NCI-H345 (cell line): ENCODE measurements at places on chromosomes 3 and 15.

GRCh38 chr3:46102059-46102779 lies 74.9 kb upstream of the XCR1 start:
- DNase-seq: no peak

- no peak for DNase-seq
Measured at GRCh38 chr3:175093748-175094147, 234.6 kb downstream of the NAALADL2 start.

GRCh38 chr15:33440900-33441299 lies 130.1 kb downstream of the RYR3 start:
- DNase-seq: no peak

DNA sequence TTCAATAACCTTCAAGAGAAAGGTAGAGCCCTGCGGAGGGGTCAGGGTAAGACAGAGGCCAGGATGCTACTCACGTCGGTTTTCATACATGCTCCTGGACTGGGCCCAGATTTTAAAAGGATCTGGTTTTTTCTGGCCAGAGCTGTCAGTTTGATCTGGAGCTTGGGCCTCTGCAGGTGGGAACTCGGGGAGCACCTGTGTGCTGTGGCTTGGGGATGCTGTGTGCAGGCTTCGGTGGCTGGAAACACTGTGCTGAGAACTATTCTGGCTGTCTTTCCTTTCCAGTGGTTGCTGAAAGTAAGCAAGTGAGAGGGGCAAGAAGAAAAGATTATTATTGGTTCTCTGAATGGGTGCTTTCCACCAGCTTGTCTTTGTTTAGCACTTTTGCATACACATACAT lies 647.6 kb downstream of the MAGI1 start:
- no peak for DNase-seq

GRCh38 chr3:43515208-43515917 lies 106.4 kb downstream of the ANO10 start:
- DNase-seq: no peak

- peak; percentile 38 for DNase-seq
Measured at GRCh38 chr15:31325595-31326155, 960 bp upstream of the KLF13 start.

GRCh38 chr3:123657111-123657510 lies 72.3 kb upstream of the HACD2 start:
- DNase-seq: no peak

DNA sequence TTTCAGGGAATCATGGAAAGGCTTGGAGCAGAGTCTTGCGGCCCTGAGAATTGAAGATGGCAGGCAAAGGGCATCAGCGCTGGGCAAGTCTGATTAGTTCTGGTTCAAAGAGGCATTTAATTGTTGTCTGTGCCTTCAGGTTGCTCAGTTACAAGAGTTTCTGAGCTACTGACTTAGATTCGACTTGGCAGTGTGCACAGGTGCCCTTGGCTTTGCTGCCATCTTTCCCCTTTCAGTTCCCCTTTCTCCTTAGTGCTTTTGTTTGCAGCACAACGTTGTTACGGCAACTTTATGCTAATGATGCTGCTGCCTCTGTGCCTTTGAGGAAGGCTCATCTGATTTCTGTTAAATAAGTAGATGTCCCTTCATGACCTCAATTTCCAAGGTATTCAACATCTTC lies 12.5 kb downstream of the P2RY14 start:
- no peak for DNase-seq

- DNase-seq: no peak
Measured at GRCh38 chr15:65344214-65344913, 33.4 kb downstream of the IGDCC3 start.

DNA sequence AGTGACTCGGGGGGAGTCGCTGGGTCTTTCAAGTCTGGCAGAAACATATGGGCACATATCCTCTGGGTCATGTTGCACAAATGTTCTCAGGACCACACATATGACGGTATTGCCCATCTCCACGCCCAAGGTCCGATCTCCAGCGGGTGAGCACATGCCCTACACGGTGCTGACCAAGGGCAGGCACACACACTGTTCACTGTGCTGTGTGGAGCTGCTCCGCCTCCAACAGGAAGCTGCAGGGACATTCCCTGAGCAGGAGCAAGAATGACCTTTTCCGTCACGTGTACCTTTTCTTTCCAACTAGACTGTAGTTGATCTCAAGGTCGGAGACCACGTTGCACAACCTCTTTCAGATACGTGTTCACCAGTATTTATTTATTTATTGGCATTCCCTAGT lies 41.7 kb upstream of the B3GNT5 start:
- no peak for DNase-seq

GRCh38 chr15:59366333-59367021 lies 6.2 kb downstream of the MYO1E start:
- DNase-seq: no peak

GRCh38 chr15:89917442-89918101 lies 4.8 kb upstream of the ARPIN start:
- no peak for DNase-seq

DNA sequence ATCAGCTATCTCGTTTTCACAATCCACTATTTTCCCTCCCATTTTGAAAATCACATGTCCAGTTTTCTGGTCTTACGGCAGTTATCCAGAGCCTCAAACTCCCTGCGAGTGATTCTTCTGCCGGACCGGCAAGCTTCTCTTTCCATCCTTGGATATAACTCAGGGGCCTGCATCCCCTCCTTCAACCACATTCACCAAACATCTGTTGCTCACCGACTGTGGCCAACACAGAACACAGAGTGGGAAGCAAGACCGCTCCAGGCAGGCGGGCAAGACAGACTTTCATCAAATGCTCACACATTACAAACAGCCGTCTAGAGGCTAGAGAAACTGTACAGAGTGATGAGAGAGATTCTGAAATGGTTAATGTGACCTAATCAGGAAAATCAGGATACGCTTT lies 7.6 kb upstream of the SLC12A8 start:
- no peak for DNase-seq

GRCh38 chr3:65745306-65745705 lies 293.4 kb downstream of the MAGI1 start:
- no peak for DNase-seq

GRCh38 chr15:43519196-43519595 lies 1.8 kb downstream of the MAP1A start:
- DNase-seq: no peak

DNA sequence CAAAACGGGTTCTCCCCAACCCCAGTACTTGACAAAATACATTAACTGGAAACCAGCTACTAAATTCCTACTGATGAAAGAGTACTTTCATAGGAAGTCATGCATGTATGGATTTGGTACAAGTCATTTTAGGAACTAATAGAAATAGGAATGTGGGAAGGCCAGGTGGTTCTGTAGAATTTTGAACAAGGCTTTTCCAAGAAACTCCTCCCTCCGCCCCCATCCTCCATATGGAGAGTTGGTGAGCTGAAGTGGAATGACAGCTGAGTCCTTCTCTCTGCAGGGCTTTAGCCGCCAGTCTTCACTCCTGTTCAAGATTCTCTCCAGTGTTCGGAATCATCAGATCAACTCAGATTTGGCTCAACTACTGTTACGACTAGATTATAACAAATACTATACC lies 33.2 kb downstream of the TUBGCP4 start:
- no peak for DNase-seq

- no peak for DNase-seq
Measured at GRCh38 chr15:58510715-58511598, 79.2 kb downstream of the LIPC start.

DNA sequence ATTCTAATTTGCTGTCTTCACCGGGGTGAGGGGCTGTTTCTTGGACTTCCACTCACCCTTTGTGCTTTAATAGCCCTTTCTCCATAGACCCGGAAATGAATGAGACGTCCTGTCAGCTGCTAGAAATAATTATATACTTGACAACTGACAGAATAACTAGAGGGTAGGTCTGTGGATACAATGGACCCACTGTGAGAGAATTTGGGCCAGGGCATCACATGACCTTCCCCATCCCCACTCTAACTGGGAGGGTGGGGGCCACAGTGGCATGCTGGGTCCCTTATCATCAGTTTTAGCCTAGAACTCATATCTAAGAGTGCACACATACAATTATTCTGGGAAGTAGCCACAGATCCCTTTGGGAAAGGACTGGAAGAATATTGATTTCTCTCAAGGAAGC lies 25.9 kb upstream of the MINAR1 start:
- DNase-seq: no peak

DNA sequence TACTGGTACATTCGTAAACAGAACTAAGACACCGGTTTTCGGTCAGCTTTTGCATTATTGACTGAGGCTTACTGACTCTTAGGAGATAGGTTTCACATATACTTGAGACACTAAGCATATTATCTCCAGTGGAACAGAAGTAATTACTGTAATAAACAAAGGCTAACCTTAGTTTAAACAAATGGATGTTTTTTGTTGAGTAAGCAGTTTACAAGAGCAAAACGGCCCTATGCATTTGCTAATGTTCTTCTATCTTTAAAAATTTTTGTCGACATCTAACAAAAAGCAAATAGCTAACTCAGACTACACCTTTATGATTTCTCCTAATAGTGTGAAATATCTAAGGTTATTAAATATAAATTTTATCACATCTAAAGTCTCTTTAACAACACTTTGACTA lies 664.5 kb downstream of the ROBO1 start:
- DNase-seq: no peak

- DNase-seq: peak; percentile 3
Measured at GRCh38 chr3:98521897-98522543, 682 bp downstream of the CLDND1 start.

DNA sequence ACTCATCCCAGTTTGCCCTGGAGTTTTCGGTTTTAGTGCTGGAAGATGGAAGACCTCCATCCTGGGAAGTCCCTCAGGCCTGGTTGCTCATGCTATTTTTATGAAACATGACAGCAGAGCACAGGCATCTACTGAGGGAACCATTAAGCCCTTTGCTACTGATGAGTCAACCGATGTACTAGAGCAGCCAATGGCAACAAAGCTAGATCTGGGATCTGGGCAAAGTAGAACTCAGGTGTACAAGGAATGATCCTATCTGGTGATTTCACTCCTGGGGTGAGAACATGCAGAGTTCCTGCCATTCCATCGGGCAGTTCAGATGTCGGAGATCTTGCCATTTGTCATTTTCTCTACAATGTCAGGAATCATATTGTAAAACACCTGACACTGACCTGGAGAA lies 166.2 kb upstream of the NSMCE3 start:
- no peak for DNase-seq

DNA sequence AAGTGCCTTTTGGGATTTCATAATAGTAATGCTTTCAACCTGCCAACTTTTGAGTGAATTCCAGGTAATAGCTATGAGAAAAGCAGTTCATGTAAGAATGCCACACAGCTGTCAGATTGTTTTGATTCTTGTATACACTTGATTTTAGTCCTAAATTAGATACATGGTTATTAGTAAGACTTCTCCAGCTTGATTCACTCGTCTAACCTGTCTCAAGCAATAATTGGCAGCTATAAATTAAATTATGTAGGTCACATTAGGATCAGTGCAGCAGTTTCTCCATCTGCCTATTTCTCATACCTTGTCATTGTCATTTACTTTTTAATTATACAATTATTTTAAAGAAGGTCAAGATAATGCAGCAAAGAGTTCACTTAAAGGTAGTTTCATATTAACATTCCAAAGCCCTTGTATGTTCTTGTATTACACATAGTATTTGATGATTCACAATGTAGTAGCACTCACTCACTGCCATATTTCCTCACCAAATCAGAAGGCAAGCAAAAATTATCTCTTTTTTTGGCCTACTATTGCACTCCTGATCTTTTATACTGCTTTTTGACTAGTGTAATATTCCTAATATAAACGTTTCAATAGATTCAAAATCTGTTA lies 10.9 kb upstream of the CRYBG3 start:
- DNase-seq: no peak

GRCh38 chr3:78697426-78697825 lies 1070.4 kb downstream of the ROBO1 start:
- DNase-seq: no peak

DNA sequence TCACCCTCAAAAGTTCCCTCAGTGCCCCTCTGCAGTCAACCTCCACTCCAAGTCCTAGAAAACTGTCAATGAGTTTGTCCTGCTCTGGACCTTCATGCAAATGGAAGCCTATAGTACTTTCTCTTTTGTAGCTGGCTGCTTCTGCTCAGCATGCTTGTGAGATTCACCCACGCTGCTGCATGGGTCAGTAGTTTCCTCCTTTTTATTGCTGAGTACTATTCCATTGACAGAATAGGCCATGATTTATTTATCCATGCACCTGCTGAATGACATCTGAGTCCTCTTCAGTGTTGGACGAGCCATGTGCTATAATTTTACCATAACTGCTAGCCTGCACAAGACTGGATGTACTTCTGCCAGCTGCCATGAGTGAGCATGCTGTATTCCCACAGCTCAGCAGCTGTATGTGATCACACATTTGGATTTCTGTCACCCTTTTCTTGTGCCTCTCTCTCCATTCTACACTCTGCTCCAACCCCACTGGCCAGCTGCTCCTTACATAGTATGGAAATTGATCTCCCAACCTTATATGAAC lies 26.3 kb downstream of the CDCP1 start:
- DNase-seq: no peak

GRCh38 chr3:94291686-94292085 lies 228.8 kb downstream of the NSUN3 start:
- DNase-seq: no peak

DNA sequence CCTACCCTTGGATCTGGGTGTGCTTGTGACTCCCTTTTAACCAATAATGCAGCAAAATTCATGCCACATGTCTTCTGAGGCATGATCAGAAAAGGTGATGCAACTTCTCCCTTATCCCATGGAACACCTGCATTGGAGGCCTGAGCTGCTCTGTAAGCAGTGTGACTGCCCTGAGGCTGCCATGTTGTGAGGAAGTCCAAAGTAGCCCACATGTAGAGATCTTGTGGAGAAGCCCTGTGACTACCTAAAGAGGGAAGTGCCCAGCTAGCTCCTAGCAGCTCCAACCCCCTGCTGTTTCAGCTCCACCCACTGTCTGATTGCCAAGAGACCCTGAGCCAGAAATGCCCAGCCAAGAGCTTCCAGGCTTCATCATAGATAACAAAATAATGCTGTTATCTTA lies 6.4 kb upstream of the NR1D2 start:
- no peak for DNase-seq

GRCh38 chr3:9172851-9173321 lies 76.6 kb downstream of the SRGAP3 start:
- no peak for DNase-seq

GRCh38 chr15:78811124-78811824 lies at the start of gene ADAMTS7:
ADAMTS7 (minus strand) TSS chr15:78811464; CDS start chr15:78811220, 244 bp downstream.
- peak; percentile 6 for DNase-seq

DNA sequence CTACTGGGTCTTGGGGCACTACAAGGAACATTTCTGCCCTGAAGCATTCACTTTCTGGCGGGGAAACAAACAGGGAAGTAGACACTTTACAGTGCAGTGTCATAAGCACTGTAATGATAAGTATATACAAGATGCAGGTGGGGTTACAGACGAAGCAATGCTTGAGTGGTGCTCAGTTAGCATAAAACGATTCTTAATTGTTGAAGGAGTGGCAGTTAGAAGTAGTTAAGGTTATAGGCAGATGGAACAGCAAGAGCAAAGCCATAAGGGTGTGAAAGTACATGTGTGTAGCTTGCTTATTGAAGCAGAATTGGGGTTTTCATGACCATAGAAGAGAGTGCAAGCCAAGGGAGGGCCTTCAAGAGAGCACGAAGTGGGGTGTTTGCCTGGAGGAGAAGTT lies 46.2 kb downstream of the SLC25A26 start:
- no peak for DNase-seq

- DNase-seq: no peak
Measured at GRCh38 chr15:73872346-73872745, 1.0 kb upstream of the TBC1D21 start.
